Stimulated activated CD8-positive, alpha-beta memory T cell treated with anti-CD3 and anti-CD28 coated beads, Interleukin-12 subunit alpha, Interleukin-12 subunit beta, amount 100 ng/mL, for 4 hours (primary cell): ENCODE measurements at places on chromosomes 5 and 9.
A peak's percentile ranks its signal among the peaks of the same experiment; 100 is the strongest.

DNA sequence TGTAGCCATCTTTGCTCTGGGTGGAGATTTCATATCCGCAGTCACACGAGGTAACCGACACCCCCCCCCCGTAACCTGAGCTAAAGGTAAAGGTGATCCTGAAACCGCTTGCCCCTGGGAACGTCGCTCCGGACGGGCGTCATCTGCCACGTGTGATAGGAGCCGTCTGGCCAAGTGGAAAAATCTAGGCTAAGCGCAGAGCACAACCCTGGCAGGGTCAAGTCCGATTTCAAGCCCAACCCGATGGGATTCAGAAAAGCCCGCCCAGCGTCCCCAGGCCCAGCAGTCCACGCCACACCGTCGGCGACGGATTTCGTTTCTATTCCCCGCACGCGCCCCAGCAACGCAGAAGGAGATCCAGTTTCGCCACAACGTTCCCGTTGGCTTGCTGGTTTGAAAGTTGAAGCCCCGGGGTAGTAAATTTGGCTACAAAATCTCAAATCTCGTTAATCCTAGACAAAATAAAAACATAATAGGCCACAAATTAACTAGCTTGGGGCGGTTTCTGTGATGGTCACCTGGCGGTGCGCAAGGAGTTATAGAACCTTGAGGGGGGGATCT lies 32.4 kb upstream of the NFIB start:
- DNase-seq = no peak

- no peak for DNase-seq
Observed at GRCh38 chr9:130866474-130866965, 30.1 kb downstream of the QRFP start.

- peak; percentile 9 for DNase-seq
Observed at GRCh38 chr9:96450613-96451528, 902 bp downstream of the HABP4 start.

DNA sequence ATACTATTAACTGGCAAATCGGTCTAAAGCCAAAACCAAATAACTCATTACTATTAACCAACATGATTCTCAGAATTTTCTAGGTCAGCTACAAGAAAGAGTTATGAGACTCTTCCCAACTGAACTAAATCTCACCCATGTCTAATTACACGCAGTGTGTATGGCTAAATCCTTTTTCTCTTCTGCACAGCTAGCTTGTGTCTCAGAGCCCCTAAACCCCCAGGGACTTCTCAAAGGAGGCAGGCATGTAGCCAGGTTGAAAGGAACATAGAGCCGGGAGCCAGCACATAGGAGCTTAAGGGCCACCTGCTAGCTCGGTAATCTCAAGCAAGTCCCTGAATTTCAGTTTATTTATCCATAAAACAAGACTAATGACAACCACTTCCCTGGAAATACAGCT lies 2.2 kb upstream of the GZMK start:
- no peak for DNase-seq

- no peak for DNase-seq
Observed at GRCh38 chr5:93349613-93350012, 231.4 kb downstream of the NR2F1-AS1 start.

GRCh38 chr5:17895288-17896033 lies 261.2 kb downstream of the TAF11L14 start:
- DNase-seq = no peak

GRCh38 chr5:124592891-124593290 lies 153.5 kb downstream of the ZNF608 start:
- DNase-seq = no peak

DNA sequence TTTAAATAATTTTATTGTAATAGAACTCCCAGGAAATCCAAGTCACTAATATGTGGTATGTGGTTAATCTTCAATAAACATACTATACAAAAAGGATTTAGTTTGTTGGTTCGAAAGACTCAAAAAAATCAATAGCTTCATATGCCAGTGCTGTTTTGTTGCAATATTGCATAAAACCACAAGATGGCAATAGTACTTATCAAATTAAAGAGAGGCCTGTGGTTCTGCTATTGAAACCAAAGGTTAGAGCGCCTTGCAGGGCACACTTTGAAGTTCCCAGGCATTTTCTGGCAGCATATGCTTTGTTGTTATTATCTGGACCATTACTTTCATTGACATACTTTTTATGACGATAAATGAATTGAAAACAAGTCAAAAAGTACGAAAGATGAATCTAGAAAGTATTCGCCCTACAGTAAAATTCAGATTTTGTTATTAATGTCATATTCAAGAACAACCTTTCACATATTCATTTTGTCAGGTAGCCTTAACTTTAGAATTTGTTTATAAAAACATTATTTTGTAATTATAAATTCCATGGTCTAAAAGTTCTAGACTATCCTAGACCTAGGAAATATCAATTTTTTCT lies 316.3 kb downstream of the MCTP1 start:
- no peak for DNase-seq

GRCh38 chr5:72015103-72015548 lies 92.1 kb upstream of the MAP1B start:
- no peak for DNase-seq

- DNase-seq = no peak
Observed at GRCh38 chr5:116583862-116584222, 9.2 kb upstream of the SEMA6A start.

- DNase-seq = no peak
Observed at GRCh38 chr5:165327631-165328030, 1822.2 kb downstream of the MAT2B start.
